ENCODE measurements at places on chromosomes 4 and X.

DNA sequence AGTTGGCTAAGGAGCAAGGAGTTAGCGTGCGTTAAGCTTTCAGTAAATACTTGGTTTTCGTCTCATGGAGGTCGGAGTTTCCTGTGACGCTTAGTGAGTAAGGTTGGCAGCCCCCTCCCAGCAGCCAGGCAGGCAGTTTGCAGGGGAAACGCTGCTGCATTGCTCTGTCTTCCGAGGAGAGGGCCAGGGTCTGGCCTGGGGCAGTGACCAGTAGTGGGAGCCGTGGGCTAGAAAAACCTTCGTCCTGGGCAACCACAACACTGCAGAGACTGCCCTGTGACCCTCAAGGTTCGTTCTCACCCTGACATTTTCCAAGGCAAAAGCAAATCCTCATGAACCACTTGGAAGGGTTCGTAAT is 432 bp downstream of the TMEM175 start:
- no peak for DNase-seq

DNA sequence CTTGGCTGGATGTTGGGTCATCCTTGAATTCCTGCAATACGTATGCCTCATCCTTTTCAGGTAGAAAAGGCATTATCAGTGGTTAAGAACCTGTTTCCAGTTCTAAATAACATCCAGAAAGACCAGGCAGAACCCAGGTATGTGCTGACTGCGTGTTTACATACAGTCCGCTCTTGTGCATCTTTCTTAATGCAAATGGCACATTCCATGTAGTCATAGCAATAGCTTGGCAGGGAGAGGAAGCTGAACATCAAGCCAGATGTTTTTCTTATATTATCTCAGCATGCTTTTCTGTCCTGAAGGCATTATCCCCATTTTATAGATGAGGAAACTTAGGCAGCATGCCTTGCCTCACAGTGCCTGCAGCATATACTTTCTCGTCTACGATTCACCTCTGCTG is 2.1 kb downstream of the DCLK2 start:
- DNase-seq = no peak

DNA sequence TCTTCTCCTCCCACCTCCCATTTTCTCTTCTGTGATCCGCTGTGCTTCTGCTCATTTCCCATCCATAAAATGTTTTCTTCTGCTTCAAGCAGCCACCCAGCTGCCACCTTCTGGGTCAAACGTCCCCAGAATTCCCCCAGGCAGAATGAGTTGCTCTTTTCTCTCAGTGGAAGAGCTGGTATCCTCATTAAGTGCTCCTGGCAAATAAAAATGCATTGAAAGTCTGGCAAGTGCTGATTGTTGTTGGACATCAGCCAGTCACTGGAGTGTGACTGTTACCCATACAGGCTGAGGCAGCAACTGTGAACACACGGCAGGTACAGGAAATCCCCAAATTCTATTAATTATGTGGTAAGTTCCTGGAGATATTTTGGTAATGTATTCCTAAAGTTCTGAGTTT is 52.6 kb downstream of the LIMCH1 start:
- no peak for DNase-seq

DNA sequence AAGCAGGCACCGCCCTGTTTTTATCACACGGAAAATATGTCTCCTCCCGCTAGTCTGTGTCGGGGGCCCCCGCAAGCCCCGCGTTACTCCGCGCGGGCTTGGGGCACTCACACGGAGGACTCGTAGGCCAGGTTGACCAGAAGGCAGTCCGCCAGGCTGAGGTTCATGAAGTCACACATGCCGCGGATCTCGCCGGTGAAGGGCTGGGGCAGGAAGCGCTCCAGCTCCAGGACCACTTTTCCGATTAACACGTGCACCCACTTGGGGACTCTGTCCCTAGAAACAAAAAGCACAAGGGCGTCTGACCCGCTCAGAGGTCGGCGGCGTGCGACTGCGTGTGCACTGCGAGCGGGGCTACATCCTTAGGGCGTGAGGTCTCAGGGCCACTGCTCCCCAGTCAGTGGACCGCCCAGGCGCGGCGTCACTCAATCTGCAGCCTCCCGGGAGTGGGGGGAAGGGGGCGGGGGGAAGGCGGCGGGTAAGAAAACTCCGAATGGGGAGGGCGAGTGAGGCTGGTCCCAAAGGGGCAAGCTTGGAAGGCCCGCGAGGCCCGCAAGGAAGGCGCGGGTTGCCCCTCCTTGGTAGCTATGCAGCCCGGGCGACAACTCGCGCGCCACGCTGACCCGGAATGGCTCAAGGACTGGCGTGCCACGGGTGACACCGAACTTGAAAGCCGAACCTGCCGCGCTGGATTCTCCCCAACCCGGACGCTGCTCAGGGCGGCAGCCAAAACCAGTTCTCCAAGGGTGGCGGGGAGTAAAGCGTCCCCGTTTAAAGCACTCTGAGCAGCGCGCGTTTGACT is 722 bp downstream of the NAAA start:
- no peak for DNase-seq

- no peak for DNase-seq
These were observed 8.1 kb upstream of the JAKMIP1 start for GRCh38 chr4:6208416-6208815.

- DNase-seq = no peak
These were observed 7.2 kb downstream of the ARHGAP24 start for GRCh38 chr4:85482010-85482738.

DNA sequence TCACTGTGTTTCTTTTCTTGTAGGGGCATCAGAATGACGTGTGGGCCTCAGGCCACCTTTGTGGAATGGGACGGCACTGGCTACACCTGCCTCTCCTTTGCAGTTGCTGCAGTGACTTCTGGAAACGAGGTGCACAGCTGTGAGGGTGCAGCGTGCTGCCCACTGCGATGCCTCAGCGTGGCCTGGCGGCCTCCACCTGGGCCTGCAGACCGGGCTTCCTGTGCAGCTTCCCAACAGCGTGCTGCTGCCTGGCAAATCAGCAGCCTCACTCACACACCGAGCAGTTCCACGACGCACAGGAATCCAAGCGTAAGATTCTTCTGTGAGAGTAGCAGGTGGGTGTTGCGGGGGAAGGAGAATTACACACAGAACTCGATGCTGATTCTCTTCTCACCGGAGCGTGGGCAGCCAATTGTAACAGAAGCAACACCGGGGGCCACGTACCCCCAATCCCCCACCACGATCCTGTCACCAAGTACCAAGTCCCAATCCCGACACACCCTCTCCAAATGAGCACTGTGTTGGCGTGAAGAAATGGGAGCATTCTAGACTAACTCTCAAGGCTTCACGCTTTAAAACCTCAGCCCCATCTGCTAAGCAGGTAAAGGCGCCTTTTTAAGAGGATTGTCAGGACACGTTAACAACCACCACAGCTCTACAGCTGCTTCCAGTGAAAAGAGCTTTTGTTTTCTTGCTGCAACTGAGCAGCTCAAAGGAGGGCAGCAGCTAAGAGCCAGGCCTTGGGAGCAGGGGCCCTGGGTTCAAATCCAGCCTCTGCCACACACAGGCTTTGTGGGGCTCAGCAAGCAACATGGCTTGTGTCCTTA is 16.9 kb downstream of the WDR1 start:
- no peak for DNase-seq

DNA sequence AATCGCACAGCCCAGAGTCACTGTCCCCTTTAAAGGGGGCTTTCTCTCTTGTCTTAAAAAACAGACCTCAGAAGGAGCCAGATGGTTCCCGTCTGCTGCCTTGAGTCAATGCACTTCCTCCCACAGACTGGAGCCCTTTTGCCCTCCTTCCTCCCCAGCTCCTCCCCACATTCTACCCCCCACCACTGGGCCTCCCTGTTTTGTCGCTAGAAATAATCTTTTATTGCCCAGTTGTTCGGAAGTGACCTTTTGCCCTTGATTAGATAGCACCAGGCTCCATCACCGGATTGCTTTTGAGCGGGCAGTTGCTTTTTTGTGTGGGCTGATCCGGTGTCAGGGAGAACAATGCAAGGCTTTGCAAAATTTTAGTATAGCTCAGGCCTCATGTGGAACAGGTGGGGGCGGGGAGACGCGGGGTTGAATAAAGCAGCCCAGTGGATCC is 47.7 kb downstream of the SPRY1 start:
- peak; percentile 68 for DNase-seq

GRCh38 chr4:34046580-34046979 is 2197.7 kb downstream of the ARAP2 start:
- DNase-seq = no peak

- peak; percentile 43 for DNase-seq
These were observed at the start of gene PLS3 for GRCh38 chrX:115560978-115561604. Gene PLS3 (plus strand): TSS chrX:115561174. CDS start chrX:115610251, 49,077 bp downstream.
